ENCODE measurements at places on chromosomes 2 and 18.
A peak's percentile ranks its signal among the peaks of the same experiment; 100 is the strongest.

- no peak for DNase-seq
Observed at GRCh38 chr2:5991305-5991968, 299.3 kb downstream of the SOX11 start.

DNA sequence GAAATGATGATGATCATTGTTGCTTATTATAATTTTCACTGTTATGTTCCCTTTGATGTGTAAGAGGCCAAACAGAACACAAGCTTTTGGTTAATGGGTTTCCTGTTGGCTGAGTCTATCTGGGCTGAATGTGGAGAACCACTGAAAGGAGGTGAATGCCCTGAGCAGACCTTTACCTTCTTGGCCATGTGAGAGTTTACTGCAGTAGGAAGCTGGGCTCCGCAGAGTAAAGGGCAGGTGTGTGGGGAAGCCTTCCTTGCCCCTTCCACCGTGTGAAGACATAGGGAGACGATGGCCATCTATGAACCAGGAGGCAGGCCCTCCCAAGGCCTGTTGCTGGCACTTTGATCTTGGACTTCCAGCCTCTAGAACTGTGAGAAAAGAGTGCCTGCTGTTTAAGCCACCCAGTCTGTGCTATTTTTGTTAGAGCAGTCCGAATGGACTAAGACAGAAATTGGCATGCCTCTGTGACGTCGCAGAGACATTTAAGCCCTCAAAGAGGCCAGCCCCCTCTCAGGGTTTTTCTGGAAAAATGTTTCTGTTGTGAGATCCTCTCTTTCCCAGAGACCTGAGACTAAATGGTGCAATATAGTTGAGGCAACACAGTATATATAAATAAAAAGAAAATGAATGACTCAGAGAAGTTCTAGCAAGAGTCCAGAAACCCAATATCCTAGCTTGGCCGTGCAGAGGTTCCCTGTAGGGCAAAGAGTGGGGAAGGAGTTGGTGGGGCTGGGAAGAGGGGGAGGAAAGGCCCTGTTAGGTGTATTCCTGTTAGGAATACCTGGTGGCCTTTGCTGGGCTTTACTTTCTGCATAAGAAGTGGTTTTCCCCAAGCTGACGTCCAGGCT lies 121.9 kb upstream of the LGALSL start:
- no peak for DNase-seq

DNA sequence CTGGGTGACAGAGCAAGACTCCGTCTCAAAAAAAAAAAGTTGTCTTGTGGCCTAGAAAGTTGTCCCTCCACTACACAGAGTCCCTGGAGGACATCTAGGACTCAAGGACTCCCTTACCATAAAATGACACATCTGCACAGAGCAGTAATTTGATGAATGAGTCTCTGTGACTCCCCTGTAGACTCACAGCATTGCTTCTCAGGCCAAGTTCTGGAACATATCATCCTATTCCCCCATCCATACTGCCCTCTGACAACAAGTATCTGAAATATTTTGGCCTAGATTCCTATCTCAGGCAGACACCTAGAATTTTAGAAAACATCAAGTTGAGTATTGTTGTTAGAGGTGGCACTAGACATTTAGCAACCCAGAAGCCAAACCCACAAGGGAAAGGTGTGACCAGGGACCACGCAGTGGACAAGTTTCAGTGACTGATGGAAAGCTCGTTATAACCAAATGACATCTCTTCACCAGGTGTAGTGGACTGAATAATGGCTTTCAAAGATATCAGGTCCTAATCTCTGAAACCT lies 97.9 kb upstream of the ATP8B1 start:
- no peak for DNase-seq

GRCh38 chr18:13386891-13387801 lies 168.6 kb downstream of the LDLRAD4 start:
- no peak for DNase-seq

- no peak for DNase-seq
Observed at GRCh38 chr18:54019641-54020040, 204.8 kb downstream of the MBD2 start.

GRCh38 chr2:205734436-205735037 lies 52.2 kb downstream of the NRP2 start:
- DNase-seq = no peak

- no peak for DNase-seq
Observed at GRCh38 chr2:209368914-209369313, 54.9 kb upstream of the MAP2 start.

DNA sequence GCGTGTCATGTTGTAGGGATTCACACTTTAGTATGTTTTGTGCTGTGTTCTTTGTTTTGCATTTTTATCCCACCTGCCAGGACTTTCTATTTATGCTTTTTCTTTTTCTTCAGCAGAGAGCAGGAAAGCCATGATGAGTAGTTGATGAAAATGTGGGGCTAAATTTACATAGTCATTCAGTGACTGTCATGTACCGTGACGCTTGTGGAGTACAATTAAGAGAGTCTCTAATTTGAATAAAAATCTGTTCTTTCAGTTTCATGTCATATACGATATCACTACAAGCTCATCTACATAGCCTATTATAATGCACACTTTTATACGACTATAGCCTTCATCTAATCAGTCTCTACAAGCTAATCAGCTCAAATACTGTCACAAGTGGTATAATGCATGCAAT lies 112.7 kb upstream of the SPATS2L start:
- DNase-seq = no peak

DNA sequence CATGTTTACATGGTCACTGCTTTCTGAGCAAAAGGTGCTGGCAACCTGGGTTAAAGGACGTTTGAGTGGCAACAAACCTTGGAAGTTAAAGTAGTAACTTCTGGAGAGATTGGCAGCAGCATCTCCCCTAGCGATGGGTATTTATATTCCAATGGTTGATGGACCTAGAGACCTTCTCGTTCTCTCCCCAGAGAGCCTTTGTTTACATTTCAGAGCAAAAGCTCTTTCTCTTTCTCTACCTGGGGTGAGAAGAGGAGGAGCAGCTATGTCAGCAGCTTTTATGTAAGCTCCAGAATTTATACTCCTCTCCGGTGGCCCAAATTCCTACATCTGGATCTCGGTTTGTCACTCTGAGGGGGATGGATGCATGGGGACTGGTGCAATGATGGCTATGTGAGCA lies 213.7 kb upstream of the ARL4C start:
- no peak for DNase-seq

GRCh38 chr2:226080334-226080733 lies 680.8 kb downstream of the NYAP2 start:
- DNase-seq = no peak

DNA sequence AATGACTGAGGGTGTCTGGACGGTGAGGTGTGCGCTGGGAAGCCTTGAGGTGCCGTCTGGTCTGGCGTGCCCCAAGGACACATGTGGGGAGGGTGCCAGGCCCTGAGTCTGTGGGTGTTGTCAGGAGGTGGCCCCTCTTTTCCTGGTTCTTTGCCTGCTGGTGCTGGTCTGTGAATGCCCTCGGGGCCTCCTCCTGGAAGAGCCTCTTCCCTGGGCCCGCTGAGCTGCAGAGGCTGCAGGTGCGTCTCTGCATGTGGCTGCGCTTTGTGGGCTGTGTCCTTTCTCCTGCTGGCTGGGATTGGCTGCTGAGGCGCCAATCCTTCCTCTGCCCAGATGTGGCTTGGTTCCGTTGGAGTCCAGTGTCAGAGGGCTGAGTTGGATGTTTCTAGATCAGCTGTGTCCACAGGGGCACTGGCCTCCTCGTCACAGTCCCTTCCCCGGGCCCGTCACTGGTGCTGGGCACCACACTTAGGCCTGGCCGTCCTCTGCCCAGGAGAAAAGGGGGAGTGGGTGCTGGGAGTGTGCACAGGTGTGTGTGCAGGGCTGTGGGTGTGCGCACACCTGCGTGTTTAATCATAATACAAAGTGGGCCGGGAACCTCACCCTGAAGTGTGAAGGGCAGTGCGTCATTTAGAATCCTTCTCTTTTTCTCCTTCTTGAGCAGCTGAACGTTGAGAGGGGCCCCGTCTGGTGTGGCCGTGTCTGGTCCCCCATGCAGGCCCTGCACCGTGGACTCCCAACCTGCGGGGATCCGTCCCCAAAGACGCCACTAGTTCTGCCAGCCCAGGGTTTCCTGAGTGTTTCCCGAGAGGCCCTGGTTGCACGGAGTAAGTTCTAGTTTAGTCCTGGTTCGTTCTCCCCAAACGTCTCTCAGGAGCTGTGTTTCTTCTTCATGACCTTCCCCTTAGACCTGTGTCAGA lies 35.5 kb downstream of the RTP5 start:
- no peak for DNase-seq

DNA sequence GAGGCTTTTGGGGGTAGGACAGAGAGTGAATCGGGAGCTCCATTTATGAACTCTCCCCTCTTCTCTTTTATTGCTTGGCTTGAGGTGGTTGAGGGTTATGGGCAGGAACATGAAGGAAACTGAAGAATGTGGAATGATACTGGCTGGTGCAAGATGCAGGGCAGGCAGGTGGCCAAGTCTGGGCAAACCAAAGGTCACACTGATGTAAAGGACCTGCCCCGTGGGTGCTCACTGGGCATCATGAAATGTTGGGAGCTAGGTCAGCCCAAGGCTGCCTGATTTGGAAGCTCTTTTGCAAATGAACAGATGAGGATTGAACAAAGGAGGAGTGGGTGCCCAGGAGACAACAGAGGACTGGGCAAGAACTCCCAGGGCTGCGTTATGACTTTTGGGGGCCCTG lies 328.9 kb downstream of the CLIP4 start:
- DNase-seq = no peak

DNA sequence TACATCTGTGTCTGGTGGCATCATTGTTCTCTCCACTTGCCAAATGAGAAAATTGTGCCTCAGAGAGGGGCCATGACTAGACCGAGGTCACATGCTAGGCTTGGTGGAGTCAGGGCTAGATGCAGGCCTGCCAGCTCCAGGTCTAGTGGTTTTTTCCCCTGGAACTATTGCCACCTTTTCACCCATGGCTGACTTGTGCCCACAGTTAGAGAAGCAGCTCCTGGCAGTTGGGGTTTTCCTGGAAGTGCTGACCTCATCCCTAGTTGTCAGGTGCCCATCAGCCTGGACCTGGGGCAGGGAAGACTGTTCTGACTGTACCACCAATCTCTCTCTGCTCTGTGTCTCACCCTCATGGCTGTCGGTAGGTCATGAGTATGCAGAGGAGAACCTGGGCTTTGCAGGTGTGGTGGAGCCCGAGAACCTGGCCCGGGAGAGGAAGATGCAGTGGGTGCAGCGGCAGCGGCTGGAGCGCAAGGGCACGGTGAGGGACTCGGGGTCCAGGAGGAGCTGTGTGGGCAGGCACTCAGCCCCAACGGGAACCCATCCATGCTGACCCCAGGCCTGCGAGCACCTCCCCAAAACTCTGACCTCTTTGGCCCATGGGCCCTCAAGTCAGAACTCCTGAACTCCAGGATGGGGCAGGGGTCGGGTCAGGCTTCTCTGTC lies 12.4 kb upstream of the CATIP start:
- no peak for DNase-seq

DNA sequence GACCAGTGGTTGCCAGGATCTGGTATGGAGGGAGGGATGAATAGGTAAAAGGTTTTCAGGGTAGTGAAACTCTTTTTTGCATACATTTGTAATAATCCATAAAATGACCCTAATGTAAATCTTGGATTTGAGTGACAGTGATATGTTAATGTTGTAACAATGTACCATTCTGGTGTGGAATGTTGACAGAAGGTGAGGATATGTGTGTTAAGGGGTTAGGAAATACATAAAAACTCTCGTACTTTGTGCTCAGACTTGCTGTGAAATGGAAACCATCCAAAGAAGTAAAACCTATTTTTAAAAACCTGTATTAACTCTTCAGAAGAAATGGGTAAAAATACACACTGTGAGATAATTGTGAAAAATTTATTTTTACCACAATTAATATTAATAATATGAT lies 66.2 kb downstream of the SYT4 start:
- DNase-seq = no peak

- no peak for DNase-seq
Observed at GRCh38 chr18:46152436-46152807, 48.2 kb downstream of the HAUS1 start.

DNA sequence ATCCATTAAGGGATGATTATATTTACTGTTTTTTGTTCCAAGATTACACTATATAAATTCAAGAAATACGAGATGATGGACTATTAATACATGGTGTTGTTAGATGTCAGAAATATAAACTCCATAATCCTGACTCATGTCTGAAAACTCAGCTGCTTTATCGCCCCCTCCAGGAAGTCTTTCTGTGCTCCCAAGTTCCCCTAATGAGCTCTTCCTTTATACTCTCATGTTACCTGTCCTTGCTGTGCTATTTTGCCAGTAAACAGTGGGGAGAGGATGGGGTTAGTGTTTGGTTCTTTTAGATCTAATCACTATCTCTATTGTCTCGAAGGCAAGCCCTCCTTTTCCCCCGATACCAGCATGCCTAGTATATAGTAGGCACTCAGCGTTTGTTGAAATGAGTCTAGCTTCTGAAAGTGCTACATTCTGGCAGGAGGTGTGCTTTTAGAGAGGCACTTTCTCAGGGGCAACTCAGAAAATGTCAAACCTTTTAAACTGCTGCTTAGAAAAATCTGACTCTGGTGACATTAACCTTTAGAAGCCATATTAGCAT lies 21.4 kb upstream of the BARD1 start:
- peak; percentile 7 for DNase-seq

GRCh38 chr2:240644171-240644651 lies 18.9 kb downstream of the GPR35 start:
- DNase-seq = no peak

- DNase-seq = no peak
Observed at GRCh38 chr2:150887926-150888325, 373.7 kb downstream of the RBM43 start.

DNA sequence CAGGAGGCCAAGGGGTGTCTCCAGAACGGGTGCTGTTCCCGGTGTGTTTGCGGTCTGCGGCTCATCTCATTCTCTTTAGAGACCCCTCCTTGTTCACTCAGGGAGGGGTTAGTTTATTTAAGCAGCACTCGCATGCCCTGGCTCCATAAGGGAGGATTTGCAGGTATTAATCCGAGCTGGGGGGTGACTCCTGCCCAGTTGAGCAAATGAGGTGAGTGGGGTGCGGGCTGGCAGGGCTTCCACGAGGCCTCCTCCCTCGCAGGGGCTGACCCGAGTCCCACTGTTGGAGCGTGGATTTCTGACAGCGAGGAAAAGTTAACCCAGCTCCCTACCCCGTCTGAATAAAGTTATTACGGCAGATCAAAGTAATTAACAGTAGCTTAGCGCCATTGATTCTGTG lies 371.8 kb upstream of the SALL3 start:
- DNase-seq = no peak

DNA sequence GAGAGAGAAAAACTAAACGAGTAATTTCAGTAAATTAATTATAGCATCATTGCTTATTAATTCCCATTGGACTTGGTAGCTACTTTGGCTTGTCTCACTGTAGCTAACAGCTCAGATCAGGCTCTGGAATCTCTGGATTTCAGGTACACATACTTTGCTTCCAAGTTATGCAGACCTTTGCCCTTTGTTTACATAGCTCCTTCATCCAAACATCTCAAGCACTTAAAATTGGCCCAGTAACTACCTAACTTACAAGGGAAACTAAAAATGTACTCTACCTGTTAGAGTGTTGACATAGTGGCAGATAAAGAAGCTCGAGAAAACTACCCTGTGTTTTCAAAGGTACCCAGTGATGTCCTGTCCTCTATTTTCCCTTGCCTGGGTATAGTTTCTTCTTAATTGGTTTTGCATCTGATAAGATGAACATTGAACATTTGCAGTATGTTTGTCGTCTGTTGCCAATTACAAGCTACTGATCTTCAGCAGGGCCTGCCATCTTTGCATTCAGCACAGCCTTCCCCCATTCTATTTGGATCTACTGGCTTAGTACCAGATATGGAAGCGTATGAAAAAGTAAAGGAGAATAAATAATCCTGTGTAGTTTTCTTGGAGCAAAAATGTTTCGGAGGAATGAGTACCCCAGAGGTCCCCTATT lies 601.5 kb upstream of the FANCL start:
- DNase-seq = no peak

All from CD4-positive, alpha-beta memory T cell (primary cell).